ENCODE measurements at places on chromosomes 6 and 20.

- no peak for DNase-seq
Observed at GRCh38 chr6:17455919-17456318, 62.5 kb downstream of the CAP2 start.

- DNase-seq, result no peak
Observed at GRCh38 chr20:47720636-47721427, 64.4 kb downstream of the SULF2 start.

GRCh38 chr6:51655517-51655916, 431.9 kb downstream of the PKHD1 start:
- no peak for DNase-seq

GRCh38 chr6:12748411-12748810, 31.8 kb downstream of the PHACTR1 start:
- DNase-seq, result no peak

GRCh38 chr6:139473231-139473701, 98.8 kb upstream of the CITED2 start:
- DNase-seq, result no peak

DNA sequence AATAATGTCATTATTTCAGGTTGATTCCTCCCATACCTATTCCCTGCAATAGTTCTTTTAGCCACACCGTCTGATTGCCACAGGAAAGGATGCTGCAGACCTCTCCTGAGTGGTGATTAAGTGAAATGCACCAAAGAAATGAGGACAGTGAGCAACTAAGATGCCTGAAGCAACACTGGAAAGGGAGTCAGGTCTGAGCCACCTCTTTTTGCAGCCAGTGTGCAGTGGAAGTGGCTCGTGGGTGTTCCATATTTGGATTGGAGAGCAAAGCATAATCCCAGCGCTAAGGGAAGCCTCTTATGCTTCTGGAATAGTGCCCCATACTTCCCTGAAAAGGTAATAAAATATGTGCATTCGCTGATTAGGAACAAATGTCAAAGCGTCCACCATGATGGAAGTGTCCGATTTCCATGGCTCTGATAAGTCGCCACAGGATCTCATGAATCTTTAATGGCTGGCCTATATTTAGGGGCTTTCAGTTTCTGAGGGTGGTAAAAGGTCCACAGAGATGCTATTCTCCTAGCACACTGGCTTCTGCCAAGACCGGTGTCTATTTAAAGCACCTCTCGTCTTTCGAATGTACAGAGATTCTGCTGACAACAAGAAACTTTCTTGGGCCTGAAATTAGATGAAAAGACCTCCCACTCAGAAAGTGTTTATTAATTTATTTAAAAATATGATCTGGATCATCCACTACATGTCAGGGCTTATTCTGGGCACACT, 253.9 kb downstream of the SLC24A3 start:
- DNase-seq, result no peak

DNA sequence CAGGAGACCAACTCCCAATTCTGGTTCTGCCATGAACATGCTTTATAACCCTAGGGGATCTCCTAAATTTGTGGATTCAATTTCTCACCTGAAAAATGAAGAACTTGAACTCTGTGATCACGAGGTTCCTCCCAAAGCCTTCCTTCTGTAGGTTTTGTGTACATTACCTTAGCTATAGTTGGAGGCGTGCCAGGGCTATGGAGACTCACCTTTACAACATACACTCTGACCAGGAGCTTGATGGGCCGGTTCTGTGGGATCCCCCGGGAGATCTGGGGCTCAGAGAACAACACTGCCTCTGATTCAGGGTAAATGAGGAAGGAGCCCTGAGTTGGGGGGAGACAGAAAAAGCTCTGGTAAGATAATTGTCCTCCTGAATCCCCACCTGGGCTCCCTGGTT, 34.1 kb downstream of the ERGIC3 start:
- DNase-seq, result no peak

- DNase-seq, result peak; percentile 86
Observed at GRCh38 chr6:133377219-133377618, 136.1 kb downstream of the EYA4 start.

DNA sequence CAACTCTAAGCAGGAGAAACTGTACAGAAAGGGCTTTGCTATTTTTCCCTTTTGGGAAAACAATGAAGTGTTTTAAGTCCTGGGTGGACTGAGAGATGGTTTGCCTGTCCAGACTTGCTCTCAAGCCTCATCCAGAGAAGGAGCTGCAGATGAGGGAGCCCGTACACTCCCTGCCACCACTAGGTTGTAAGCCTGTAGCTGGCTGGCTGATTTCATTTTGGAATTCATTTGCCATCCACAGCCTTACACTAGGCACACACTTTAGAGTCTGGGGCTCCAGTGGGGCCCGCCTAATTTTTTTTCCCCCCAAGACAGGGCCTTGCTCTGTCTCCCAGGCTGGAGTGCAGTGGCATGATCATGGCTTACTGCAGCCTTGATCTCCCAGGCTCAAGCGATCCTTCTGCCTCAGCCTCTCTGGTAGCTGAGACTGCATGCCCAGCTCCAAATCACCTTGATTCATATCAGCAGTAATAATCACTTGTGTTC, 28.4 kb downstream of the POFUT1 start:
- no peak for DNase-seq

GRCh38 chr6:102798636-102799035, 1405.1 kb downstream of the GRIK2 start:
- DNase-seq, result no peak

DNA sequence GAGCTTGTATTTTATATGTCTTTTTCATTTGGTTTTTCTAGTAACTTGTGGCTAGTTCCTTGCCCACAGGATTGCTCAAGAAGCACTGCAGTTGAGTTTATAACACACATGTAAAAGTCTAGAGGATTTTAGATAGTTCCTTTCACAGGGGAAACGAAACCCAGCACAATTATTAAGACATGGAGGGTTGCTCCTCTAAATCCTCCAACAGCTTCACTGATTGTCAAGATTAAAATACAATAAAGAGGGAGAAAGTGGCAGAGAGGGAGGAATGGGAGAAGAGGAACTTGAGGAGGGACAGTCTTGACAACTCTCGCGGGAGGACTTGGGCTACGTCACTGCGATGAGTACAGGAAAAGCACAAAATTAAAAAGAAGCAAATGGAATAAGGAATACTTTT, 9.7 kb upstream of the TBC1D7 start:
- DNase-seq, result peak; percentile 78

GRCh38 chr6:15265787-15266186, 19.9 kb downstream of the JARID2 start:
- DNase-seq, result no peak

GRCh38 chr6:158761746-158762145, 57.4 kb downstream of the EZR start:
- no peak for DNase-seq

DNA sequence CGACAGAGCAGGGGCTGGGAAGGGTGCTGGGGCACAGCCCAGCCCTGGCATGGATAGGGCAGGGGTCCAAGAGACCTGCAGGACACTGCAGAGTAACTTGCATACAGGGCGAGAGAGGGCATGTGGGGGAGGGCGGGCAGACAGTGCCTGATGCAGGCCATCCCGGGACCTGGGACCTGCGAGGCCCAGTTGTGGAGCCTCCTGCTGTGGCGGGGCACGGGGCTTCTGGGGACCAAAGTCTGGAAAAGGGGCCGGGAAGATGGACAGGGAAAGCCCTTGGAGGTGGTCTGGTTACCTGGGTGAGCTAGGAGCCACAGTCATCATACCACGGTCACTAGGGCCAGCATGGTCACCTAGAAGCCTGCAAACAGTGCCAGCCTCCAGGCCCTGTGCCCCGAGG, 412 bp upstream of the TUBB1 start:
- no peak for DNase-seq

DNA sequence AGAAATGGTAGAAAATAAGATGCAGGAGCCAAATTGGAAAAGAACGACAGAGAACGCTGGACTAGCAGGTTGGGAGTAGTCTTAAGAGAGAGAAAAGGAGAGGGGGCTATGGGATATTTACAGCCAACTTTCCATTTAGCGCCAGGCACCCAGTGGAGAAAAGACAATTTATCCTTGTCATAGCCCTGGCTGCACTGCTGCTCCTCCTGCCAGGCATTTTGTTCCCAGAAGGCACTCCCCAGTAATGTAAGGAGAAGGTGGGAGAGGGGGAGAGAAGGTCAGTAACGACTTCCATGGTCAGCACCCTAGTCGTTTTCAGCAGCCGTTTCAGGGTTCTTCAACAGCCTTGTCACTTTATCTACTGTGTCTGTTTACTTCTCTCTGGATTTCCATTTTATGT, 159.0 kb downstream of the TRMT11 start:
- no peak for DNase-seq

DNA sequence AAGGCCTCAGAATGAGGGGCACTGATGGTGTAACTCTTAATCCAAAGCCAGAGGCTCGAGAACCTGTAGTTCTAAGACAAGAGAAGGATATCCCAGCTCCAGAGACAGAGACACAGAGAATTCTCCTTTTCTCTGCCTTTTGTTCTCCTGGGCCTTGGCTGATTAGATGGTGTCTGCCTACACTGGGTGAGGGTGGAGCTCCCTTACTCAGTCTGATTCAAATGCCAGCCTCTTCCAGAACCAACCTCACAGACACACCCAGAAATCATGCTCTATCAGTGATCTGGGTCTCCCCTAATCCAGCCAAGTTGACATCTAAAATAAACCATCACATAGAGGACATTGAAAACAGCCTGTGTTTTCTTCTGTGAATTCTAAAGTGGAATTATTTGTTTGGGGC, 68.0 kb upstream of the SMIM28 start:
- DNase-seq, result no peak

- DNase-seq, result no peak
Observed at GRCh38 chr6:133326584-133326983, 85.4 kb downstream of the EYA4 start.

DNA sequence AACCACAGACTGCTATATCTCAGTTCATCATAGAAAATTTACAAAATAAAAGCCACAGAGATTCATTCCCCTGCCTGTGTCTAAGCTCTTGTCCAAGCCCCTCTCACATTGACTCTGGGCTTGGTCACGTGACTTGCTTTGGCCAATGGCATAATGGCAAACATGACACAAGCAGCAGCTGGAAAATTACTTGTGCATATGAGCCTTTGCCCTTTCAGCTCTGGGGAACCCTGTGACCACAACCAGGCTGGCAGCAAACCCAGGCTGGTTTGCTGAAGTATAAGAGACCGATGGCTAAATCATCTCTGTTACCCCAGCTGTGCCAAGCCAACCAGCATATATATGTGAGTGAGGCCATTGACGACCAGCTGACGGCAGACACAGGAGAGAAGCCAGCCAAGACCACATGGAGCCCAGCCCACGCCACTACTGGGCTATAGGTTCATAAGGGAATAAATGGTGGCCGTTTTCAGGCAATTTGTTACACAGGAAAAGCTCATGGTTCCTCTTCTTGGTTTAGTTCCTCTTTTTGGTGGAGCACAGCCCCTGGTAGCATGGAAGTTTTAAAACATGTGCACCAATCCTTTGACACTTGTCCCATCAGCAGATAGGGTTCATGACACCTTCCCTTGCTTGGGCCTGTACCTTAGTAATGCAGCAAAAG, 31.8 kb upstream of the RSPO4 start:
- DNase-seq, result peak; percentile 85

GRCh38 chr6:139452148-139452876, 77.9 kb upstream of the CITED2 start:
- no peak for DNase-seq

DNA sequence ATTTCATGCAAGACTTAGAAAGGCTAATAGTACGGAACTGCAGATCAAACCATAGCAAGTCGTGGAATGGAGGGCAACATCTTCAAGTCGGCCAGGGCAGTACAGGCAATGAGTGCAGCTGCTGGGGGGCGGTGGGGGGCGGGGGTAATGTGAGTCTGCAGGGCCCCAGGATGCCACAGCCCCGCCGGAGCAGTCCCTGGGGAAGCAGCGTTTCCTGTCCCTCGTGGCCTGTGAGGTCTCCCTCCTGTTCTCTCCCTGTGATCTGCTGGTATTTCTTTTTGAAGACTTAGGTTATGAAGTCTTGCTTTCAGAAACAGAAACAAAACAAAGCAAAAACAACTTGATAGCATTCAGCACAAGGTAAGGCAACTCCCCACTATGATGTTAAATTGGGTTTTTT, 351.9 kb downstream of the FOXA2 start:
- DNase-seq, result no peak

- peak; percentile 68 for DNase-seq
Observed at GRCh38 chr20:32585011-32585585, at the start of gene NOL4L. Gene NOL4L, minus strand, starts transcription at chr20:32585333. Its CDS starts 443 bp downstream, at chr20:32584890.

DNA sequence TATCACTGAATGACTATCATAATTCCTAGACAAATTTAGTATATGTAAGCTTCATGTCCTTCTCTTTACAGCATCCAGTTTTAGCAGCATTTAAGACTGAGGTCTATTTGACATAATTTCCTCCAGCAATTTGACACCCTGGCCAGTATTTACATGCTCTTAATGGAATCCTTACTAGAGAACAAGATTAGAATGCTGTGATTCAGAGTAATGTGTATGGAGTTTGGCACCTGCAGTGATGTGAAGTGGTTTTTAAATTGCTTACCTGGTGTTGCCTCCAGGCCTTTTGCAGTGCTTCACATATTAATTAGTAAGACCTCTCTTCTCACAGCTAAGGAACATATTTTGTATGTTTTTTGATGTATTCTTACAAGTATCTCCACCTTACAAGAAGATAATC, 9.8 kb downstream of the NKX2-4 start:
- no peak for DNase-seq

DNA sequence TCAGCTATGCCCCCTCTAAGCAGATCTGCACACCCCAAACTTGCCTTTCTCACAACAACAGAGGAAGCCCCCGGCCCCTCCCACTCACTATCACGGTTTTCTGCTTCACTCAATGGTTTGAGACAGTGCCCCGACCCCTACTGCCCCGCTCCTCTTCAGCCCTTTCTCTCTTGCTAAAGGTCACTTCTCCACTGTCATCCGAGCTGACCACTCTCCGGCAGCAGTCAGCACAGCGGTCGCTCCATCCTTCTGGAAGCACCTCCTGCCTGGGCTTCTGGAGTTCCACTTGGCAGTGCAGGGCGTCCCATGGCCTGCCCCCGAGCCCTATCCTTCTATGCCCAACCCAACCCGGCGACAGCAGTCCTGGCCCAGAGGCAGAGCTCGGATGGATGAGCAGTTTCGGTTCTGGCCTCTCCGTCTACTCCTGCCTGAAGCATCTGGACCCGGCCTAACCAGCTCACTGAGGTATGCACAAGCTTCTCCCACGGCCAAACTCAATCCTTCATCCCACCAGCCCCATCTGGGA, 4.1 kb downstream of the CTSZ start:
- DNase-seq, result no peak
